ENCODE measurements at places on chromosomes 16 and 17. TPM values are rescaled to one million over a fixed set of nuclear protein-coding genes. Genes with fewer than 3 reads are reported as not detected.

DNA sequence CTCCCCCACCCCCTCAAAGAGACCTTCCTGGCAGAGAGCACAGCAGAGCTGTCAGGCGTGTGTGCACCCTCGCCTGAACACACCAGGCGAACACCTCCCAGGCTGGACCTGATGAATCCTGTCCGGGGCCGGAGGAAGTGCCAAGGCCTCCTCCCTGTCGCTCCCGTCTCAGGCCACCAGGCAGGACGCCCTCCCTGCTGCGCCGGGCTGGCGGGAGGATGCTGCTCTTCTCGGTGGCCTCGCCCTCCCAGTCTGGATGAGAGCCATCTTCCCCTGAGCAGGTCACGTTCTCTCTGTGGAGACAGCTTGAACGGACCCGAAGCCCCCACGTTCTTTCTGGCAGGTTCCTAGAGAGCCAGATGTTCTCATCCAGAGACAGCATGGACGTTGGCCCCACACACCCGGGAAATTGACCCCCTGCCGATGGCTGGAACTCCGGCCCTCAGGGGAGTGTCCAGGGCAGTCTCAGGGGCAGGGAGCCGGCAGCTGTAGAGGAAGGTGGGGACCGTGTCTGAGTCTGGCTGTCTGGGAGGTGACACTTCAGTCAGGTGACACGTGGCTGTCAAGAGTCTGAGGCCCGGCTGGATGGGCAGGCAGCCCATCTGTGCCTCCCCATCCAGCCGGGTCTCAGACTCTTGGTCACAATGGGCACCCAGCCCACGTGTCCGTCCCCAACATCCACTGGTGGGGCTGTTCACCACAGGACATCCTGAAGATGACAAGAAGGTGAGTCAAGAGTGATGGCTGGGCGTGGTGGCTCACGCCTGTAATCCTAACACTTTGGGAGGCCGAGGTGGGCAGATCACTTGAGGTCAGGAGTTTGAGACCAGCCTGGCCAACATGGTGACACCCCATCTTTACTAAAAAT, 5.0 kb upstream of the TIMP2 start:
- no peak for DNase-seq

DNA sequence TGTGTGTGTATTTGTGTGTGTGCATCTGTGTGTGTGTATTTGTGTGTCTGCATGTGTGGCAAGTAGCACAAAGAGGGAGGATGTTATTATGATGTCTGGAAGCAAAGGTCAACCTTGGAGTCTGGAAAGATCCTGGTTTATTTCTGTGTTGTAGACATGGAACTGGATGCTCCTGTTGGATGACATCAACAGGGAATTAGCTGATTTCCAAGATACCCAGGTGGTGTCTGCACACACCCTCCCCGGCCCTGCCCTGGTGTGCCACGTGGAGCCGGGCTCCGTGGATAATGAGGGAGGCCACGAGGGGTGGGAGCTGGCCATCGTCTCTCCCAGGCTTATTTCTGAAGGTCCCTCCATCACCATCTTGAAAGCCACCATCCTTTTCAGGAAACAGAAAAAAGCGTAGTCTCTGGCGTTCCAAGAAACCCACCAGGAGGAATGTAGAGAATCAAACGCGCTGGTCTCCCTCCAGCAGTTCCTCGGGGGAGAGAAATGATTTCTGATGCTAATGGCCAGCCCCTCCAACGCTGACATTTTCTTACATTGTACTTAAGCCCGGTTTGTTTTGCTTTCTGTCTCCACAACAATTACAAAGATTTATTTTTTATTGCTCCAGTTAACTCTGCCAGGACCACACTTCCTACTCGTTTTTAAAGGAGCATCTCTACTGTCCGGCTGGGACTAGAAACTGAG, 93.3 kb downstream of the FOXL1 start:
- no peak for DNase-seq

GRCh38 chr17:78588258-78589030, 11.2 kb upstream of the DNAH17 start:
- DNase-seq: no peak

DNA sequence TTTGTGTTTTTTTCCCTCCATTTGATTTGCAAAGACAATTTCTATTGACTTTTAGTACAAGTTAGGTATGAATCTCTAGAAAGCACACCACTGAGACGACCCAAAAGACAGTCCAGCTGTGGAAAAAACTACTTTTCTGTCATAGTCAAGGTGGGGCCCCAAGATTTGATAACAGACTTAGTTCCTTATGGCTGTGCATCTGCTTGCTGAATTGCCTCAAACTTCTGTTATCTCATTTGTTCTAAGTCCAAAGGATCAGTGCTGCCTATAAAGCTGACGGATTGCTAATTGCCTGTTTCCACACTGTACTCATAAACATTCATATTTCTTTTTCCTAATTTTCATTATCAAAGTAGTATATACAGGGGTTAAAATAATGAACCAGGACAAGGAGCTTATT, 180.8 kb downstream of the SPECC1 start:
- DNase-seq: no peak

DNA sequence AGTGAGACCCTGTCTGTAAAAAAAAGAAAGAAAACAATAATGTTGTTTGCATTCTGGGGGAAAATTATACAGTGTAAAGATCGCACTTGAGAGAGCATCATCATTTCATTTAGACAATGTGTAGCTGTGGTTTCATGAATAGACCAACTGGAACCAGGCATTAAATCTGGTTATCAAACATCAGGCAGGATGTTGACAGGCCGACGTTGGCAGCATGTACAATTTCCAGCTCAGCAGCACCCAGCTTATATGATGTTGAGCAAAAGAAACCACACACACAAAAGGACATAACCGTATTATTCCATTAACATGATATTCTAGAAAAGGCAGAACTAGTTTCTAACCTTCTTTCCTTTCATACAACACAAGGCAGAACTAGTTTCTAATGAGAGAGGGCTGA, 5.8 kb downstream of the MARVELD3 start:
- no peak for DNase-seq

DNA sequence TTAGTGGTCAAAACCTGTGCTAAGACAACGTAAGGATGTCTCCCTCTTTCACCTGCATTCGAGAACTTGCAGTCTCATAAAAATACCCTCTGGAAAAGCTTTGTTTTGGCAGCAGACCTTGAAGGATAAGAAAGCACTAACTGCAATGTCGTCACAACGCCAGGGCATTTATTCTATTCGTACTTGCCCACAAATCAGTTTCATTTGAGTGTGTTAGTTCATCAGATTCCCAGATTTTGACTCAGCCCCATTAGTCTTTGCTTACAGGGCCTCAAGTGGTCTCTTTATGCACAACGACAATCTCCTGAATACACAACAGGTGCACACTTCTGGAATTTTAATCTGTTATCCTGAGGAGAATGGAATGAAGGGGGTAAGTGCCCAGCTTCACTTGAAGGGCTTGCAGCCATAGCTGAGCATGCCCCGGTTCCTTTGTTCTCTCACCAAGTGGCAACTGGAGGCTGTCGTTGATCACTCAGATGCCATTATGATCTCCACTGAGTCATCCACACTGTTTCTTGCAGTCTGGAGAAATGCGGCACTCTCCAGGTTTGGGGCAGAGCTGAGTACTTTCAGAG, 58.8 kb downstream of the CLEC19A start:
- no peak for DNase-seq

DNA sequence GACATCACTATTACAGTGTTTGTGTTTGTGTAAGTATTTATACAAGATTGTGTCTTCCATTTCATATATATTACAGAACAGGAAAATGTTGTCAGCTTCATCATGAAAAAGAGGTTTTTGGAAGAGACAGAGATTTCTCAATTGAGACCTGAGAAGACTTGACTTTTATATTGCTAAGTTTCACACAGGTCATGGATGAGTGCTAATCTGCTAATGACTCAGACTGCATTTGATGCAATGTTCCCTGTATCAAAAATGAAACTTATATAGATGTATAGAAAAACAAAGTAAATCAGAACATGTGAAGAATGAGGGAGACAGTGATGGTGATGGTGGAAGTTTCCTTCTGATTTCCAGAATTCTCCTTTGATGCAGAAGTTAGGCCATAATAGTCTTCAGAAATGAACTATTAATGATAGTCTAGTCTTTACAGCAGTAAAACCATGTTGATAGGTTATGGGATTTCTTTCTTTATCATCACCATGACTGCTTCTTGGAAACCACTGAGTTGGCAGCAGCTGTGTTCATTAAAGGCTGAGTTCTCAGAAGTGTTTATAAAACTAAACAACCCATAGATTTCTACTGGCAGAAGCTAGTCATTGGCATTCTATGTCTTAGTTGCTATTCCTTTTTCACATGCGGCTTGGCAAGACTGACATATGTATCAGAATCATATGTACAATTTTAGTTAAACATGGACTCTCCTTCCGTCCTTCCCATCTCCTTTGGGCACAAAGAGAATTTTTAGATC, 56.1 kb downstream of the PCTP start:
- DNase-seq: no peak

The CCDC200 gene
- total RNA-seq: not detected

The VPS35 gene
- total RNA-seq: 111 TPM

The MYH8 gene
- 0.18 TPM for total RNA-seq

The C17orf50 gene
- total RNA-seq: not detected

The TUBB3 gene
- 304 TPM for total RNA-seq
